ENCODE measurements at places on chromosomes 16 and 17. TPM values are rescaled to one million over a fixed set of nuclear protein-coding genes. Genes with fewer than 3 reads are reported as not detected.

The UTS2R gene
- not detected for total RNA-seq

The IGSF6 gene
- total RNA-seq, result not detected

The KLHL10 gene
- total RNA-seq, result not detected

The ATP6V0A1 gene
- total RNA-seq, result 24.1 TPM

The ITGB4 gene
- 15.2 TPM for total RNA-seq

The CTRL gene
- 0.33 TPM for total RNA-seq

The GRIN2C gene
- total RNA-seq, result 0.69 TPM

The FAM117A gene
- total RNA-seq, result 12.0 TPM

The GCGR gene
- total RNA-seq, result not detected

The CACNG3 gene
- total RNA-seq, result not detected

The SLFN11 gene
- 54.4 TPM for total RNA-seq

The C17orf100 gene
- total RNA-seq, result 0.89 TPM

The KRTAP17-1 gene
- not detected for total RNA-seq

DNA sequence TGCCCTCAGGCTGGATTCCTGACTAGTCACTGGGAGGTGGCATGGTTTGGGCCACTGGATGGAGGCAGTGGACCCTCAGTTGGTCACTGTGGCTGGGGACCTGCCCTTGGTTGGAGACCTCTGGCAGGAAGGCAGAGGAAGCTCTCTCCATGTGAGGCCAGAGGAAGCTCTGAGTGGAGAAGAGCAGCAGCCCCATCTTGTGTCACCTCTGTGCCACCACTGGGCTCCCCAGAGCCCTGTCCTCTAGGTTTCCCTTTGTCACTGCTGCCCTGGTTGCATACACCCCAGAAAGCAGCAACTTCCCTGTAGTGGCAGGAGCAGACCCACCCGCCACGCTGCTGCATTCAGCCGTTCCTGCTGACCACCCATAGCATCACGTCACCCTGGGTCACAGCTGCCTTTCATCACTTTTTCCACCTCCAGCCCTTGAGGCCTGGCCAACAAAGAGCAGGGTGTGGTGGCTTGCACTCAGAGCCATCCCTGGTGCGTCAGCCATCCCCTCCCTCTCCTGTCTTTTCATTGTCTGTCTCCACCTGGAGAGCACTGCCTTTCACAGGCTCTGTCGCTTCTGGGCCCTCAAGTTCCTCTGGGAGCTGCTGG is 11.9 kb downstream of the CTRL start:
- no peak for DNase-seq

DNA sequence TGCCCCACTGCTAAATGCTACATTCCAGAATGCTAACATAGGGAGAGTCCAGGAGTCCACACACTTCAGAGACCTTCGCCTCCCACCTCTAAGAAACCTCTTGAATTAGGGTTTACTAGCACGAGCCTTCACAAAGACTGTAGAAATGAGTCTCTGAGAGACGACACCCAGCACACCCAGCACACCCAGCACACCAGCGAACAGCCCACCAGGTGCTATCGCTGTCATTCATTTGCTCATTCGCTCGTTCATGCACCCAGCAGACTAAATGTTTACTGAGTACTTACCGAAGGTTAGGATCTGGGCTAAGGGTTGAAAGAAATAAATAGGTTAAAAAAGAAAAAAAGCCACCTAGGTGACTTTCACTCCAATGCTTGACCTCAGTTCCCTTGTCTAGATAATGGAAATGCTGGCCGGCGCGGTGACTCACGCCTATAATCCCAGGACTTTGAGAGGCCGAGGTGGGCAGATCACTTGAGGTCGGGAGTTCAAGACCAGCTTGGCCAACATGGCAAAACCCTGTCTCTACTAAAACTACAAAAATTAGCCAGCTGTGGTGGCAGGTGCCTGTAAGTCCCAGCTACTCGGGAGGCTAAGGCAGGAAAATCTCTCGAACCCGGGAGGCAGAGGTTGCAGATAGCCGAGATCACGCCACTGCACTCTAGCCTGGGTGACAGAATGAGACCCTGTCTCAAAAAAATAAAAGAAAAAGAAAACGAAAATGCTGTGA is 100.8 kb downstream of the ADCY9 start:
- peak; percentile 68 for DNase-seq

- no peak for DNase-seq
These were observed 732 bp upstream of the EXOSC6 start for GRCh38 chr16:70252355-70252988.

DNA sequence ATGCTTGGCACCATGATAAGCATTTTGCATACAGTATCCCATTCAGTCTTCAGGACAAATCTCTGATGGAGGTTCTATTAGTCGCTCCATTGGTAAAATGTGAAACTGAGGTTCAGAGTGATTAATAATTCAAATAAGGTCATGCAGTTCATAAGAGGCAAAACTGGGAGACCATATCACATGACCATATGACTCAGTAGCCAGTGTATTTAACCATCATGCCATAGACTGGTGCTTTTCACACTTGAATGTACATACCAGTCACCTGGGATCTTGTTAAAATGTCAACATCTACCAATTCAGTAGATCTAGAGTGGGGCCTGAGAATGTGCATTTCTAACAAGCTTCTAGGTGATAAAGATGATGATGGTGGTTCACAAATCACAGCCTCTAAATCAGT is 4.3 kb downstream of the ACSM3 start:
- no peak for DNase-seq

- DNase-seq, result no peak
These were observed 53.4 kb downstream of the GAS7 start for GRCh38 chr17:10144982-10145381.

- DNase-seq, result peak; percentile 67
These were observed 1.2 kb downstream of the SEC14L1 start for GRCh38 chr17:77141846-77142449.

DNA sequence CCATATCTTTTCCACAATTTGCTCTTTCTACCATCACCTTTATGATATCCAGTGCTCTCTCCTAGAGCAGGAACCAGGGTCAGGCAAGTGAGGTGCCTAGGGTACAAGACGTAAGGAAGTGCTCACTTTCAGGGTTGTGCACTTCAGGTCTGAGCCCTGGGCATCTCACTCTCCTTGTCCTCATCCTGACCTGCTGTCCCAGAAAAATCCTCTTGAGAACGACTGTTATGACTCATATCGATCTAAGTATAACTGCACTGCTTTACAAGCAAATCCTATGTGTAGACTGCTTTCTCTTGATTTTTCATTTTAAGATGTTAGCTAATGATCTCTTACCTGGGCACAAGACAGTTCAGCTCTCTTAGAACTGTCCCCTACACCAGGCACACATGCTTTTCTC is 100.1 kb downstream of the TMEM100 start:
- DNase-seq, result no peak

DNA sequence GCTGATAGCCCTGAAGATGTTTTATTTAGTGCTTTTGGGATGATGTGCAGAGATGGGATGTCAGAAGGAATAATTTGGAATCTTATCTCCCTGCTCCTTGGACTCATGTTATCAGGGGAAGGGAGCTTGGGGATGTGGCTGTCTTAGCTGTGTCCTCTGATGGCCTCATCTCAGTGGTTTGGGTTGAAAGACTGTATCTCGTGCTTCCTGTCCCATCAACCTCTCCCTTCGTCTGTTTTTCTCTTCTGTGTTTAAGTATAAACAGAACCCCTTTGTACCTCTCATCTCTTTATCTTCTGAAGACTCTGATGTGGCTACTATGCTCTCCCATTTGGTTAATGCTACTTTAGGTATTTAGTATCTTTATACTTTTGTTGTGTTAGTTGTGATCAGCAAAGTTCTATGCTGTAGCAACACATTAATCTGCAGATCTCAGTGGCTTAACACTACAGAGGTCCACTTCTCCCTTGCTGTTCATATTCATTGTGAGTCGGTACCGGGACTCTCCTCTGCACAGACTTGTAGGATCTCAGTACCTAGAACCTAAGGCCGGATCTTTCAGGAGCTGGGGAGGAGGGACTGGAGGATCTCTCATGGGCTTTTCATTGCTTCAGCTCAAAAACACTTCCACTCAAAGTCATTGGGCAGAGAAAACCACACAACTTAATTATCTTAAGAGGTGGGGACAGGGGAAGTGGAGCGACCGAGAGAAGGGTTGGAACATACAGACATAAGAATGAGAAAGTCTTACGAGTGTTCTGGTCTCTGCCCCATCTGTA is 28.8 kb downstream of the PRKCA start:
- DNase-seq, result no peak

GRCh38 chr16:85503679-85504231 is 109.4 kb upstream of the GSE1 start:
- DNase-seq, result no peak

DNA sequence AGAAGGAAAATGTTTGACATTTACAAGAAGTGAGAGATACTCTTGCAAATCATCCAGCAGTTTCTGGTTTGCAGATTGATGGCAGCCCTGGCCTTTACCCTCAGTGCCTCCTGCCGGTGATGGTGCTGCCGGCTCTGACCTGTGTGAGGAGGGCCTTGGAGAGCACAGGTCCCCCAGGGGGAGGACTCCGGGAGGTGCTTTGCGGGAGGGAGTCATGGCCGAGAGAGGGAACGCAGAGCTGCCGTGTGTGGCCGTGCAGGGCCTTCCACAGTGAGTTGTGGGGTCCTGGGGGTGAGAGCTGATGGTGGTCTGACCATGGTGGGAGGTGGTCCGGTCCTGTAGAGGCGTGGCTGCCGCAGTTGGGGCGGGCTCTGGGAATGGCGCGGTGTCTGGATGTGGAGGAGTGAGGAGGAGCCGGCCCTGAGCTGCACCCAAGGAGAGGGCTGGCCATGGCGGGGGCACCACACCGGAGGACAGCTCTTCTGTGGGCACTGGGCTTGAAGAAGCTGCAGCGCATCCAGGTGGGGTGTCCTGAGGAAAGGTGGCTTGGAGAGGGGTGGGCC is 28.0 kb upstream of the ZNF750 start:
- no peak for DNase-seq

- no peak for DNase-seq
These were observed 134.1 kb upstream of the TOX3 start for GRCh38 chr16:52680993-52681392.

- DNase-seq, result peak; percentile 10
These were observed 24.1 kb upstream of the KRT24 start for GRCh38 chr17:40727447-40728231.

- DNase-seq, result no peak
These were observed 43.7 kb upstream of the CDRT4 start for GRCh38 chr17:15511142-15511541.

DNA sequence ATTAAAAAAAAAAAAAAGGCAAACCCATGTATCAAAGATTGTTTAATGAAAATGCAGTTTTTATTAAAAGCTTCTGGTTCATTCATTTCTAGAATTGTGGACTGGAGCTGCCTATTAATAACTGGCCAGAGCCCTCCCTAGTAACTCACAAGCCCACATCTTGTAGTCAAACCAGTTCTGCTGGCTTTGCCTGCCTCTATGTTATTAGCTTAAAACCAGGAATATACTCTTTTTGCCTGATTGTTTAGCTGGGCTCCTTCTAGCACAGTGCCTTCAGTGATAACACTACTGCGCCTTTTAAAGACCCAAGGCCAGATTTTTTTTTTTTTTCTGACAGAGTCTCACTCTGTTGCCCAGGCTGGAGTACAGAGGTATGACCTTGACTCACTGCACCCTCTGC is 26.0 kb downstream of the TAC4 start:
- DNase-seq, result no peak

DNA sequence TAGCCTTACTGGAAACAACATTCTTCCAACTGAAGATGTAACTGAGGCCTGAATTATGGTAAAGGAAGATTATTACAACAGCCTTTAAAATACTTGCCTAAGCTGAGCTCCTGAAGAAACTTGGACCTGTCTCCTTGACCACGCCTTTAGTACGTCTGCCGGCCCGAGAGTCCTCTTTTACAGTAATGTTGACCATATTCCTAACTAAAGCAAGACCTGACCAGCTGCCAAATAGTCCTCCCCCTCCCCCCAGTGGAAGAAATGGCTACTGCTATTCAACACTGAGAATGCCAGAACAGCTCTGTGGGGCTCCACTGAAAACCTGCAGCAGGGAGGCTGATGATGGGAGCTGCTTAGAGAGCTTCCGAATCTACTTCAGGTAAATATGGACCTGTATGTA is 12.6 kb upstream of the FOXJ1 start:
- no peak for DNase-seq

GRCh38 chr16:73350707-73351452 is 303.0 kb upstream of the ZFHX3 start:
- DNase-seq, result no peak

- DNase-seq, result no peak
These were observed 62.3 kb downstream of the SSH2 start for GRCh38 chr17:29867643-29868181.

DNA sequence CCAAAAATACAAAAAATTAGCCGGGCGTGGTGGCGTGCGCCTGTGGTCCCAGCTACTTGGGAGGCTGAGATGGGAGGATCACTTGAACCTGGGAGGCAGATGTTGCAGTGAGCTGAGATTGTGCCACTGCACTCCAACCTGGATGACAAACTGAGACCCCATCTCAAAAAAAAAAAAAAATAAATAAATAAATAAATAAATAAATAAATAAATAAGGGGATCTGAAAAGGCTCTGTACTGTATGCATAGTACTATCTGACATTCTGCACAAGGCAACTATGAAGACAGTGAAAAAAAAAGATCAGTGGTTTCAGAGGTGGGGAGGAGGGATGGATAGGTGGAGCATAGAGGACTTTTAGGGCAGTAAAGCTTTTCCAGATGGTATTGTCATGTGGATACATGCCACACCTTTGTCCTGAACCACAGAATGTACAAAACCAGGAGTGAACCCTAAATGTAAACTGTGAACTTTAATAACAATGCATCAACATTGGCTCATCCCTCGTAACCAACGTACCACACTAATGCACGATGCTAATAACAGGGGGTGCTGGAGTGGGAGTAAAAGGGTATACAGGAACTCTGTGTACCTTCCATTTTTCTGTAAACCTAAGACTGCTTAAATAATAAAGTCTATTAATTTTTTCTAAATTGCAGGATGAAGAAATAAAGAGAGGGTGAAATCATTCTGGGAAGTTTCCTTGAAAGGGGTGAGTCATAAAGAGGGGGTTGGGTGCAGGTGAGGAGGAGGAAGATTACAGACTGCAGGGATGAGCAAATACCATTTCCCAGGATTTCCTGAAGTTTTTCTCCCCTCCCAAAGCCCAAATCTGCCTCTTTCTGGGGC is 155.8 kb upstream of the SDK2 start:
- DNase-seq, result peak; percentile 42

- DNase-seq, result peak; percentile 19
These were observed 101.2 kb downstream of the MRTFB start for GRCh38 chr16:14172200-14172809.
